ENCODE measurements at places on chromosomes 5 and 9.
A peak's percentile ranks its signal among the peaks of the same experiment; 100 is the strongest.

DNA sequence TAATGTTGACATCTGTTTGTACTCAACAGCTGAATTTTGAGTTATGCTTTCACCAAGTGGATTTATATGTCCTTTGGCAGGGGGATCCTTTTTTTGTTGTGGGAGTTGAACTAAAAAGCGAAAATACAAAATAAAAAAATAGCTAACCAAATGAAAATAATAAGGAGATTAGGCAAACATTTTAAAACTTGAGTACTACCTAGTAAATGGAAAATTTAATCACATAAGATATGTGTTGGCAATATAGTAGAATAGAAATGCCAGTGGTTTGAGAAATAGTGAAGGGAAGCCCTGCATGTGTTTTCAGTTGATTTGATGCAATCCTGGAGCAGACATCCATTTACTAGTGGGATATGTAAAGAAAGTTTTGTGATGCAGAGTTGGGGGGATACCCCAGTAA, 98.0 kb downstream of the RASGRF2 start:
- no peak for DNase-seq

DNA sequence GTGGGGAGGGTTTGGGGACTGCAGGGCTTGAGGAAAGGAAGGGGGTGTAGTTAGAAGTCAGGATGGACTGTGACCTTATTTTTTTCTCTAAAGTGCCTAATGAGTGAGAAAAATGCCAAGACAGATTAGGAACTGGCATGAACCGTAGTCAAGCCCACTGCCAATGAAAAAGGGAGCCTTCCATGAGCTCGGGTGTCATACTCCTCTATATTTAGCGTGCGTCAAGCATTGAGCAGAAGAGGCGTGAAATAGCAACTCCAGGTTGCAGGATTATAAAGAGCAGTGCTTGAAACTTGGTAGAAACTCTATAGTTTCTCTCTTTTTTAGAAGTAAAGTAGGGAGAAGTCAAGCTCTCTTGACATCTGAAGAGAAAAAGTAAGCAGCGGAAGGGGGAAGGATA, 1.8 kb downstream of the SGCD start:
- no peak for DNase-seq

- peak; percentile 69 for DNase-seq
Measured at GRCh38 chr5:67010684-67011409, 185.8 kb downstream of the CD180 start.

GRCh38 chr5:9173281-9174048, 372.4 kb downstream of the SEMA5A start:
- DNase-seq = peak; percentile 87

GRCh38 chr9:121266906-121267650, 884 bp upstream of the GSN start:
- DNase-seq = no peak

- DNase-seq = no peak
Measured at GRCh38 chr5:123097871-123098735, 9.1 kb downstream of the PRDM6 start.

- no peak for DNase-seq
Measured at GRCh38 chr9:27112235-27112634, 3.2 kb downstream of the TEK start.

DNA sequence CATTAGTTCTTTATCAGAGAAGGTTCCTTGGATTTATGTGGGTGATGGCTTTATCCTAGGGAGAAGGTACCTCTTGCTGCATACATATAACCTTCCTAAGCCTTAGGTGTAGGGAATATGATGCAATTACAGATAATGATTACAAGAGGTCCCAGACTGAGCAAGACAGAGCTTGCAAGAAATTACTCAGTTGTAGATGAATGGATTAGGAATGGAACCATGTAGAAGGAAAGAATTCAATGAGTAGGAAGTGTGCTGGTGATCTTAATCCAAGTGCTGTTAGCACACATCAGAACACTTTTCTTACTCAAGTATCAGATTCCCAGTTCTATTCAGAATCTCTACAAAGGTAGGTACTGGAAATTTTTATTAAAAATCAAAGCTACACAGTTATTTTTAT, 2.5 kb downstream of the OR13F1 start:
- no peak for DNase-seq

DNA sequence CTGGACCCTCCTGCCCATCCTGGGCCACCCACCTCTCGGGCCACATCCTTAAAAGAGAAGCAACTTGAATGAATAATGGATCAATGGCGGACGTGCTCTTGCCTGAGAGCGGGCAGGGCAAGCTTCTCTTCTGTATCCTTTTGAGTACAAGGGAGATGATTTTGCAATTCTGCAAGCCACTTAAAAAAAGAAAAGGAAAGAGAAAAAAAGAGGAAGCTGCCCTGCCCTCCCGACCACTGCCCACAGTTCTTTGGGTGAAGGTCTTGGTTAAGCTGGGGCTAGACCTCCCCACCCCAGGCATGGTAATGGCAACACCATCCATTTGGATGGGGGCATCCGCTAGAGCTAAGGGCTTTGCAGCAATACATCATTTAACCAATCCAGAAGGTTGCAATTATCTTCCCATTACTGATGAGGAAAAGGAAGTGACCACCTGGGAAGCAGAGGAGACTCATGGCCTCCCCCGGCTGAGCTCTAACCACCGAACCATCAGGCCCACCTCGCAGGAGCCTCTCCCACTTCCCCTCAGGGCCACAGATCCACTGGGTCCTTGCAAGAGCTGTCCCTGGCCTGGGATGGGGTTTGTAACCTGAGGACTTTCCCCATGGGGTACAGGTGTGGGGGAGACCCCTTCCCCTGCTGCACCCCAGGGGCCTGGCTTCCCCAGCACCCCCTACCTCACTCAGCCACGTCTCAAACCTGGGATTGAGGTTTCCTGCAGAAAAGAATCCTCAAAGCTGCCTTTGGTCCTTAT, 27.8 kb upstream of the LAMC3 start:
- no peak for DNase-seq

DNA sequence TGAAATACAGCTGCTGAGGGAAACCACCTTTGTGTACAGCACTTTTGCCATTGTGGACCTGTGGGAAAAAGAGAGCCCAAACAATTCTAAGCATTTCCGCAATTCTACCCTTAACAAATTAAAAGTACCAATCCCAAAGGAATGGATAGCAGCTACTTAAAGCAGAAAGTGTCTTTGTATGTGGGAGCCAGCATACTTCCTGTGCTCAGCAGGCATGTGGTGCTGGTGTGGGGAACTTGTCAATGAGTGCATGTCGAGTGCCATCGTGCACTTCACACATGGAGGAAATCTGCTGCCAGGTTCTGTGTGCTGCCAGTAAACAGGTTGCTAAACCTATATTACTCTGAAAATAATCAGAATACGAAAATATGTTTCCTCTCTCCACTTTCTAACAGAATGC, 399.0 kb downstream of the LRRC70 start:
- no peak for DNase-seq

GRCh38 chr9:33223696-33224095, 16.3 kb upstream of the SPINK4 start:
- peak; percentile 51 for DNase-seq

GRCh38 chr9:16869882-16870595, 431 bp downstream of the BNC2 start:
- peak; percentile 22 for DNase-seq

- DNase-seq = peak; percentile 38
Measured at GRCh38 chr9:69324549-69325401, at the start of gene ENTREP1. ENTREP1 (plus strand) TSS chr9:69325215; CDS start chr9:69325310, 95 bp downstream.

DNA sequence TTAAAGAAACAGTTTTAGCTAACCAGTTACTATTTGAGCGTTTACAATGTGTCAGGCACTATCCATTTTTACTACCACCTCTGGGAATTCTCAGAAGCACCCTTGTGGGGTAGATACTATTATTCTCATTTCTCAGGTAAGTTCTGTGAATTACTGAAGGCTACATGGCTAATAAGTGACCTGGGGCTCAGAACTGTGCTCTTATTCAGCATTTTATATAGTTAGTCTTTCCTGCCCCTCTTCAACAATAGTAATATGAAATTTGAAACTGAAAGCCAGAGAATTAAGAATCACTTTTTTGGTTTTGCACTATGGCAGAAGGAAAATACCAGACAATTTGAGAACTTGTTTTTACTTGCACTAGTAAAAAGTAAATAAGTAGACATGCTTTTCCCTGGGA, 11.8 kb downstream of the ELL2 start:
- no peak for DNase-seq
